ENCODE measurements at places on chromosomes 6 and 20.

DNA sequence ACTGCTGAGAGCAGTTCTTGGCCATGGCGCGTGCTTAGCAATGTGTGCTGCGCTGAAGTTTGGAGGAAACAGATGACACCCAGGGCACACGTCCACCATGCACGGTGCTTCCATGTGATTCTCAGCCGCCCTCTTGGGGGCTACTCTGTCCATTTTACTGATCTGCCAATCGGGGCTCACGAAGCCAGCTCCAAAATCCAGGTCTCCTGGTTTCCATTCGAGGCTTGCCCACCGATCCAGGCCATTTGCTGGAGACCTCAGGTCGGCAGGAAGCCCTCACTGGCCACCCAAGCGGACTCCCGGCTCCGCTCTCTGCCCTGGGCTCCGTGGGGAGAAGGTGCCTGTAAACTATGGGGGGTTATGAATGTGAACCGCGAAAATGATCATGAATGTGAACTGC, 11.7 kb upstream of the FRMD1 start:
- DNase-seq: no peak

DNA sequence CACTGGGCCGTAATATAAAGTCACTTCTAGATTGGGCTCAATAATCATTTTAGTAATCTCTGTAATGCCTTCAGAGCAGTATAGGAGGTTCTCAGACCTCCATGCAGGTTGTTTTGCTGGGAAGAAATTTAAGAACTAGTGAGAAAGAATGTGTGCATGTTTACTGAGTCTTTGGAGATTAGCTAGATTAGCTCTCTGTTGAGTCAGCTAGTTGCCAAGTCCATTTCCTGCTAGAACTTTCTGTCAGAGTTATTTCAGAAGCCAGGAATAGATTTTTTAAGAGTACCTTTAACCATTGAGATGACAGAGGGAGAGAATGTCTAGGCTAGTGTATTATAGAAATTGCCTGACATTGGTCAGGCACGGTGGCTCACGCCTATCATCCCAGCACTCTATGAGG, 33.3 kb downstream of the ORC3 start:
- DNase-seq: no peak

DNA sequence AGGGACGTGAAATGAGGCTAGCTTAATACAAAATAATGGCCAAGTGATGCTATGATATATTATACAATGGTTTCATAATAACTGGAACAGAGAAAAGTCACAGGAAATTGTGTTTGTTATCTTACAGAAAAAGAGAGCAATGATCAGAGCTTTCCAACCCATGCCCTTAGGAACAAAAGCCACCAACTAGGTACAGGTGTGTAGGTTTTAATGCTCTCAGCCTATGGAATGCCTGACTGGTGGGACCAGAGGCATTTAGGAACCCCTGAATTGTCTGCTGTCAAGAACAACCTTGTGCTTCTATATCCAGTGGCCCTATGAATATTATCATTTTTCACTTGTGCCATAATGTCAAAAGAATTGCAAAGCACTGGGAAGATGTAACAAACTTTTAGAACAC, 133.0 kb upstream of the RUNX2 start:
- DNase-seq: no peak

- DNase-seq: no peak
Measured at GRCh38 chr20:34312024-34312460, 8.9 kb upstream of the AHCY start.

DNA sequence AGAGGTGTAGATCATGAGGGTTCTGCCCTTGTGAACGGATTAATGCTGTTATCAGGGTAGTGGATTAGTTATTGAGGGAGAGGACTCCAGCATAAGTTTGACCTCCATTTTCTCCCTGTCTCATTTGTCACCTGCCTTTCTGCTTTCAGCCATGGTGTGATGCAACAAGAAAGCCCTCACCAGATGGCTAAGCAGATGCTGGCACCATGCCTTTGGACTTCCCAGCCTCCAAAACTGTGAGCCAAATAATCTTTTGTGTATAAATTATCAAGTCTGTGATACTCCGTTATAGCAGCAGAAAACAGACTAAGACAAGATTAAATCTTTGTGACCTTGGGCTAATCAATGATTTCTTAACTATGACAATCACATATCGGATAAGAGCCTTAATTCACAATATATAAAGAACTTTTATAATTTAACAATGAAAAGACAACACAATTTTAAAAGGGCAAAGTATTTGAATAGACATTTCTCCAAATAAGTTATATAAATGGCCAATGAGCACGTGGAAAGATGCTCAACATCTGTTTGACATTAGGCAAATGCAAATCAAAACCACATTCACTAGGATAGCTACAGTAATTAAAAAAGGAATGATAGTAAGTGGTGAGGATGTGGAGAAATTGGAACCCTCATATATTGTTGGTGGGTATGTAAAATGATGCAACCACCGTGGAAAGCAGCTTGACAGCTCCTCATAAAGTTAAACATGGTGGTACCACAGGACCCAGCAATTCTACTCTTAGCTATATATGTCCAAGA, 45.3 kb upstream of the IFNGR1 start:
- no peak for DNase-seq

- no peak for DNase-seq
Measured at GRCh38 chr20:31790401-31790800, 28.8 kb upstream of the MYLK2 start.

GRCh38 chr20:51156041-51156982, 133.4 kb upstream of the KCNG1 start:
- no peak for DNase-seq

- DNase-seq: no peak
Measured at GRCh38 chr6:32175322-32175710, 568 bp downstream of the AGPAT1 start.

DNA sequence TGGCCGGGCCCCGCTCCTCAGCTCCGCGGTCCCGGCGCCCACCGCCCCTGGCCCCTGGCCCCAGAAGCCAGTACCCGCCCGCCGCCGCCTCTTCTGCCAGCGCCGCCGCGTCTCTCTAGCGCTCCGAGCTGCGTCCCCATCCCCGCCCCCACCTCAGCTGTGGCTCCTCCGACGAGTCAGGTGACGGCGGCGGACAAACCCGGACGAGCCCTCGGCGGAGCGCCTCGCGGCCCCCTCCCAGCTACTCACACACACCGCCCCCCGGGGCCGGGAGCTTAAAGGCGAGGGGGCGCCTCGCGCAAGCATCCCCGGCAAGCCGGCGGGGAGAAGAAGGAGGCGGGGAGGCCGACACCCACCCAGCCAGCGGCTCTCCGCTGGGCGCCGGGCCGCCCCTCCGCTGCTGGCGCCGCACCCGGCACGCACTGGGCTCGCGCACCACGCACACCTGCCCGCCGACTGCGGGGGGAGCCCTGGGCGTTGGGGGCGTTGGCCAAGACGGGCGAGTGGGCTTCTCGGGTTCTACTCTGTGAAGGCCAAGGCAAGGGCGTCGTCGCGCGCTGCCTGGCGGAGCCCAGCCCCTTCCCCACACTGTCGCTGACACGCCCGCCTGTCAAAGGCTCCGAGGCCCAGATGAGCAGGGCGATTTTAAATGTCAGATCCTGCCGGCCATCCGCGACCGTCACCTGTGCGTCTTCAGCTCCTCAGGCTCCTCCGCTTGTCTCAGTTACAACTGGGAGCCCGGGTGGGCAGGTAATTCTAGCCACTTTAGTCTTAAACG, at the start of gene SNAP91:
SNAP91 (minus strand) TSS at position 132 of the 778 bp plus-strand sequence. CDS start 1,174 bp downstream, outside the sequence.
- DNase-seq: peak; percentile 13
